ENCODE measurements at places on chromosomes 1 and 21.
A peak's percentile ranks its signal among the peaks of the same experiment; 100 is the strongest.

DNA sequence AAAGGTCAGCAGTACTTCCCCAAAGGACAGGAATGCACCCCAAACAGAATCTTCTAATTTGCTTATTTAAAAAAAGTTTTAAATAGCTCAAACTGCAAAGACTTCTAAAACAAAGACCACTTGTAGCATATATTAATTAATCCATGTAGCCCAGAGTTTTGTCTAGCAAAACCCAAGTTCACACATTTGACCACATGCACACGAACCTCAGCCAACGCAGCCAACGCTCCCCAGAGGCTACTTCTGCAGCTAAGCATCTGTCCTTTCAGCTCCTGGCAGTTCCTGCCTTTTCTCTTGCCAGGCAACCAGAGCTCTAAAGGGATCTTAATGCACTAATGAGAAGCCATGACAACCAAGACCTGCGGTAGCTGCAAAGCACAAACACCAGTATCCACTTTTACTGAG, 89.6 kb downstream of the RERE start:
- no peak for DNase-seq

- no peak for DNase-seq
Observed at GRCh38 chr1:111476761-111477309, 3.1 kb downstream of the C1orf162 start.

- no peak for DNase-seq
Observed at GRCh38 chr1:27372022-27372807, 2.4 kb downstream of the FCN3 start.

DNA sequence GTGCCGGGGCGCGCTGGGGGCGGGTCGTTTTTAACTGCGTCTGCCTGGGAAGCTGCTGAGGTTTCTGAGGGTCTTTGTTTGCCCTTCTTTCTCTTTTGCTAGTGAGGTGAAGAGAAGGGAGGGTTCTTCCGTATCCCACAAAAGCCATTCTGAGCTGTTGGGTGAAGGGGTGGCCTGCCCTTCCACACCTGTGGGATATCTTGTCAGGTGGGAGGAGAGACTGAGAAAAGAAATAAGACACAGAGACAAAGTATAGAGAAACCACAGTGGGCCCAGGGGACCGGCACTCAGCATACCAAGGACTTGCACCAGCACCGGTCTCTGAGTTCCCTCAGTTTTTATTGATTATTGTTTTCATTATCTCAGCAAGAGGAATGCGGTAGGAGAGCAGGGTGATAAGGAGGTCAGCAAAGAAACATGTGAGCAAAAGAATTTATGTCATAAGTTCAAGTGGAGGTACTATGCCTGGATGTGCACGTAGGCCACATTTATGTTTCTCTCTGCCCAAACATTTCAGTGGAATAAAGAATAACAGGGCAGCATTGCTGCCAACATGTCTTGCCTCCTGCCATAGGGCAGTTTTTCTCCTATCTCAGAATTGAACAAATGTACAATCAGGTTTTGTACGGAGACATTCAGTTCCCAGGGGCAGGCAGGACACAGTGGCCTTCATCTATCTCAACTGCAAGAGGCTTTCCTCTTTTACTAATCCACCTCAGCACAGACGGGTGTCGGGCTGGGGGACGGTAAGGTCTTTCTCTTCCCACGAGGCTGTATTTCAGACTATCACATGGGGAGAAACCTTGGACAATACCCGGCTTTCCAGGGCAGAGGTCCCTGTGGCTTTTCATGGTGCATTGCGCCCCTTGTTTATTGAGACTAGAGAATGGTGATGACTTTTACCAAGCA, 972 bp downstream of the PGBD2 start:
- no peak for DNase-seq

DNA sequence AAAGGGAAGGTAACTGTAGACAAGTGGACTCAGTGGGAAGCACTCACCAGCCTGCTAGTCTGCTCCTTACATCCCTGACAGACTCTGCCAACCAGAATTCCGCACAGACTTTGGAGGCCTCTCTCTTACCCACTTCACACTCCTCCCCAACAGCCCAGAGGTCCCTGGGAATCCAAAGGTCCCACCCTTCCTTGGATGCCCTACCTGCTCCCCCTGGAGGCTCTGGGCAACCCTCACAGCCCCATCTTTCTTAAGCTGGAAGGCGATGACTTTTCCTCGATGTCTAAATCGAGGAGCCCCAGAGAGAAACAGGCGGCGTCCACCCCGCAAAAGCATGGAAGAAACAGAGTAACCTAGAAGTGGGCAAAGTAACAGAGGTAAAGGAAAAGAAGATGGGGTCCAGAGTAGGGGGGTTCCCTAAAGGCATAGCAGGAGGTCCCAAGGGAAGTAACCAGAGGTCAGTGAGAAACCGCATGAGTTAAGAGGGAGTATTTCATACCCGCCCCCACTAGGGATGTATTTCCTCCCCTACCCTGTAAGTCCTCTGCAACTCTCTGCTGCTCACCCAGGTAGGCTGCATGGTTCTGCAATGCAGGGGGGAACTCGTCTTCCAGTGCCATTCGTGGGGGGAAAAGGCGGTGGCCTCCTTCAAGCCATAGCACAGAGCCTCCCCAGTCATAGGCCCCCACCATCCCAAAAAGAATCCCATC, 8.4 kb downstream of the ITGA10 start:
- no peak for DNase-seq

- no peak for DNase-seq
Observed at GRCh38 chr1:55005351-55006140, 6.8 kb downstream of the BSND start.

GRCh38 chr21:19547951-19548840, 1144.6 kb upstream of the TMPRSS15 start:
- DNase-seq: no peak

DNA sequence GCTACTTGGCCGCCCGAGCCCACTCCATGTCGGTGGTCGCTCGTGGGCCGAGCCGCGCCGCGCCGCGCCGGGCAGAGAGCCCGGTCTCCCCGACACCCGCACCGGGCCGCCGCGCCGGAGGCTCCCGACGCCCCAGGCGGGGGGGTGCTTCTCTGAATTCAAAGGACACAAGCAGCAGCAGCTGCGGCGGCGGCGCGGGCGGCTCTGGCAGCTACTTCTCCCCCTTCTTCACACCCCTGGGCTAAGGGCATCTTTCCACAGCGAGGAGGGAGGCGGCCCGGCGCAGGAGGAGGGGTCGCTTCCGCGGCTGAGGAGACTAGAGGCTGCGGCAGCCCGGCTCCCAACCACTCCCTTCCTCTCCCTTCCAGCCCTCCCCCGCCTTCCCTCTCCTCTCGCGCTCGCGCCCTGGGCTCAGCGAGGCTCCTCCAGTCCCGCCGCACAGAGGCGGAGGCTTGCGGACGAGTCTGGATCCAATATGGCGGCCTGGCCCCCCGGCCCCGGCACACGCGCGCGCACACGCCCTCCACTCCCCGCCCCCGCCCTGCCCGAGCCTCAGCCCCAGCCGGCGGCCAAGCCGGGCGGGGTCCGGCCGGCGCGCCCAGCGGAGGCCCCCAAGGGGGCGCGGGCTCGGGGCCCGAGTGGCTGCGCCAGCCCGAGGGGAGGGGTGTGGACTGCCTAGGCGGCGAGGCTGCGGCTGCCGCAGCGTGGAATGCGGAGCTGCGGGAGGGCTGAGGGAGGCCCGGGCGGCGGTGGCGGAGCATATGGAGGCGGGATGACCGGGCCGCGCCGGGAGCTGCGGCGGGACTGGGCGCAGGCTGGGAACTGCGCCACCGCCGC, at the start of gene CDC42BPA:
TSS of gene CDC42BPA (minus strand) at position 477 of the 837 bp plus-strand sequence. CDS start 1,310 bp downstream, outside the sequence.
- no peak for DNase-seq

- DNase-seq: no peak
Observed at GRCh38 chr1:33515112-33515511, 42.7 kb downstream of the ZSCAN20 start.

DNA sequence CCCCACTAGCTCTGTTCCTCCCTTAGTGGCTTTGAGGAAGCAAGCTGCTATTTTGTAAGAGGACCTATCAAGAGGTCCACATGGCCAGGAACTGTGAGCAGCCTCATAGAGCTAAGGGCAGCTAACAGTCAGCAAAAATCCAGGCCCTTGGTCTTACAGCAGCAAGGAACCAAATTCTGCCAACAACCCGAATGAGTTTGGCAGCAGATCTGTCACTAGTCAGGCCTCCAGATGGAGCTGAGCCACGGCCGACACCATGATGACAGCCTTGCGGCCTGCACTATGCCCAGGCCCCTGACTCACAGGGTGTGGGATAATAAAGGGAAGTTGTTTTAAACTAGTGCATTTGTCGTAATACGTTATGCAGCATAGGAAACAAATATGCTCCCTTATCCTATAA, 28.0 kb upstream of the H3-3A start:
- peak; percentile 50 for DNase-seq

DNA sequence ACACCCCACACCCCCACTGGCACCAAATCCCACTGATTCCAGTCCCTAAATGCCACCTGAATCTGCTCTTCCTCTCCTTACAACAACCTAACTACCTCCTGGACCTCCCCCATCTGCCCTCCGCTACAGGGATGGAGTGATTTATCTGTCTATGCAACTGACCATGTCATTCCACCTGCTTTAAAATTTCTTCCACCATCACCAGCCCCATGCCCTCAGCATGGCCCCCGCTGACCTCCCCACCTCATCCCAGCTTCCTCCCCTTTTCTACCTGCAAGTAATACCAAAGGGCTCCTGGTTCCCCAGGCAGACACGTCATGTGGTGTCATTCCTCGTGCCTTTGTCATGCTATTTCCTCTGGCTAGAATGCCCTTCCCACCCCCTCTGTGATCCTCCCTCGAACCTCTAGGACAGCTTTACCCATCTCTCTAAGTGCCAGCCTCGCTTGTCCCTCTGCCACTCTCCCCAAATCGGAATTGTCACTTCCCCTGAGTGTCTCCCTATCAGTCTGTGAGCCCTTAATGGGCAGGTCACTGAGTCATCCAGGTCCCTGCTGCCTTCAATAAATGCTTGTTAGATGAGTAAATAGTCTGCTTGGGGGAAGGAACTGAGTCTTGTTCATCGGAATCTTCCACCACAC, 3.7 kb downstream of the GJB4 start:
- DNase-seq: no peak

DNA sequence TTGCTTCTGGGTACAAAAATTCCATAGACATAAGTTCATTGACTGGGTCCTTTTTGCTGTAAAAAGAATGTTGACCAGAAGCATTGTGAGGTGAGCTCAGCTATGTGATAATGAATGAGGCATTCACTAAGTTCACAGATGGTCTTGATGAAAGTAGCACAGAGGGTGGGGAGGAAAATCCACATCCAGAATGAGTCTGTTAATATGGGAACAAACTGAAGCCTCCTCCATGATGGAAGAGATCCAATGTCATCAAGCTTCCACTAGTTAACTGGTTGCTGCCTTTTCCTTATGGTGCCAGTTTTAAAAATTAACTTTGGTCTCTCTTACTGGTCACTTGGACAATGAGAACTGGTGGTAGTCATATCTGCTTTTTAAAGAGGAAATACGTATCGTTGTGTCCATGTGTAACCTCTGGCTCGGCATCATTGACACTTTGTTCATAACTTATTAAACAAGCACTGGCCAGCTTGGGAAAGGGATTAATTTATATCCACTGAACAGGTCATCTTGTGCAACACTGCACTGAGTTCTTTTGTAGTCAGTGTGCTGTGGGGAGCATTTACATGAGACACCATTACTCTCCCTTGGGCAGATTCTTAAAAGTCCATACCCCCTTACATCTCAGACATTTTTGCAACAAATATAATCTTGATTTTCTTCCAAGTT, 88.6 kb downstream of the ADAMTS1 start:
- peak; percentile 84 for DNase-seq

GRCh38 chr1:7539769-7540175, 231.3 kb upstream of the VAMP3 start:
- DNase-seq: no peak

DNA sequence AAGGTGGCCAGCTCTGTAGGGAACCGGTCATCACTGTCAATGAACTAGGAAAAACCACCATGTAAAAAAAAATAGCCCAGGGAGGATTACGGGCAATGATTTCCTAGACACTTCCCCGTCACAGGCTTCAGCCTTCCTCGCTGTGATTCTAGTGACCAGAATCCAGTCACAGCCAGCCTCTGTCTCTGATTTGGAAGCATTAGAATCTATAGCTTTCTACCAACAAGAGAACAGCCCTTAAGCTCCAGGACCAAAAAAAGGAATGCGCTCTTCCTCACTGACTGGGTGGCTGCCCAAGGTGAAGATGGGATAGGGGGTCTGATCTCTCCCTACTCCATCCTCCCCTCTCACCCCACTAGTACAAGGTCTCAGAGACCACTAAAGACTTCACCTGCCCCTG, 67.2 kb downstream of the TEX35 start:
- DNase-seq: no peak

- no peak for DNase-seq
Observed at GRCh38 chr1:41914516-41914915, 4.2 kb downstream of the HIVEP3 start.

DNA sequence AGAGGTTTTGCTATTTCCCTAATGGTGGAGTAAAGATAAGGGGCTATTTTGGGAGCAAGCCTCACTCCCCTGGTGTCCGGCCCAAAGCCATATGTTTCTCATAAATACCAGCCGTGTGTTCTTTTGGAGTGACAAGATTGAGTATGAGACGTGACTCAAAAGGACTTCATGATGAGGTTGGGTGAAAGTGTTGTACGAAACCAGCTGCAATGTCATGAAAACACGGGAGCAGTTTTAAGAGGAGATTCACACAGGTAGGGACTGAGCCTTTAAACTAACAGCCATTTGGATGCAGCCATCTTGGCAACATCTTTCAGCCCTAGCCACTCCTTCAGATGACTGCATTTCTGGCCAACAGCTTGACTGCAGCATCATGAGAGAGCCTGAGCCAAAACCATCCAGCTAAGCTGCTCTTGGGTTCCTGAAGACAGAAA, 532.3 kb upstream of the USP24 start:
- no peak for DNase-seq

GRCh38 chr1:39694026-39694425, 2.8 kb upstream of the HPCAL4 start:
- DNase-seq: no peak

DNA sequence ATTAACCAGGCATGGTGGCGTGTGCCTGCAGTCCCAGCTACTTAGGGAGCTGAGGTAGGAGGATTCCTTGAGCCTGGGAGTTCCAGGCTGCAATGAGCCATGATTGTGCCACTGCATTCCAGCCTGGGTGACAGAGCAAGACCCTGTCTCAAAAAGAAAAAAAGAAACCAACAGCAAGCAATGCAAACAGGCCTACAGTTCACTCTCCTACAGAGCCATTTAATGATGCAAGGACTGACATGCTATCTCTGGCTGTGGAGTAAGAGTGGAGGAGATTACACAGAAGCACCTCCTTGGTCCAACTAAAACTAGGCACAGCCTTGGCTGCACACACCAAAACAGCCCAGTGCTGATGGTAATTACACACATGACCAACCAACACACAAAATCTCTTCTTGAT, 127.5 kb upstream of the SOD1 start:
- no peak for DNase-seq

- peak; percentile 4 for DNase-seq
Observed at GRCh38 chr1:157580179-157580827, 17.6 kb downstream of the FCRL4 start.

- DNase-seq: no peak
Observed at GRCh38 chr1:85166351-85166750, 34.5 kb downstream of the SYDE2 start.
